NCI-H774 (cell line): ENCODE measurements at places on chromosomes 2 and 18.

GRCh38 chr2:3208591-3208990, 169.0 kb downstream of the EIPR1 start:
- DNase-seq: no peak

GRCh38 chr18:25819746-25820363, 270.6 kb downstream of the SS18 start:
- DNase-seq: no peak

DNA sequence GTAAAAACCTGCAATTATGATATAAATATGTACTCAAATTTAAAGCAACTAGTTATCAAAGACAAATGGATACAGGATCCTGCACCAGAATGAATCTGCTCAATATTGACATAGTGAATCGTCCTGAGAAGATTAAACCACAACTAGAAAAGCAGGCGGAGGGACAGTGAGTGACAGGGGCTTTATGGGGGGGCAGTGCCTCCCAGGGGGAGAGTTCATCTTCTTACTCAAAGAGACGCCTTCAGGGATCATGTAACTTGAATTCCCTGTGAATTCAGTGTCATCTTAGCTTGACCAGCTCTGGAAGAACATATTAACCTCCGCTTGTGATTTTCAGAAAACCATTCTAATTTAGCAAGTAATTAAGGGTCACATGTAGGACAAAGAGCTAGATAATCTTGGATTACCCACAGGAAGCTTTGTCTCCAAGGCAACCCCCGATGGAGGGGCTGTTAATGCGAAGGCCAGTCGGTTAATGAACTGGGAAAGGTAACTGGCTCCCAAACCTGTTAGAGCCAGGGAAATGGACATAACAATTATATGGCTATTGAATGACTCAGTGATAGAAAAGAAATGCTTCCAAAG, 17.4 kb upstream of the LMAN1 start:
- DNase-seq: no peak

GRCh38 chr2:215751200-215751910, 262.0 kb downstream of the MREG start:
- DNase-seq: no peak

DNA sequence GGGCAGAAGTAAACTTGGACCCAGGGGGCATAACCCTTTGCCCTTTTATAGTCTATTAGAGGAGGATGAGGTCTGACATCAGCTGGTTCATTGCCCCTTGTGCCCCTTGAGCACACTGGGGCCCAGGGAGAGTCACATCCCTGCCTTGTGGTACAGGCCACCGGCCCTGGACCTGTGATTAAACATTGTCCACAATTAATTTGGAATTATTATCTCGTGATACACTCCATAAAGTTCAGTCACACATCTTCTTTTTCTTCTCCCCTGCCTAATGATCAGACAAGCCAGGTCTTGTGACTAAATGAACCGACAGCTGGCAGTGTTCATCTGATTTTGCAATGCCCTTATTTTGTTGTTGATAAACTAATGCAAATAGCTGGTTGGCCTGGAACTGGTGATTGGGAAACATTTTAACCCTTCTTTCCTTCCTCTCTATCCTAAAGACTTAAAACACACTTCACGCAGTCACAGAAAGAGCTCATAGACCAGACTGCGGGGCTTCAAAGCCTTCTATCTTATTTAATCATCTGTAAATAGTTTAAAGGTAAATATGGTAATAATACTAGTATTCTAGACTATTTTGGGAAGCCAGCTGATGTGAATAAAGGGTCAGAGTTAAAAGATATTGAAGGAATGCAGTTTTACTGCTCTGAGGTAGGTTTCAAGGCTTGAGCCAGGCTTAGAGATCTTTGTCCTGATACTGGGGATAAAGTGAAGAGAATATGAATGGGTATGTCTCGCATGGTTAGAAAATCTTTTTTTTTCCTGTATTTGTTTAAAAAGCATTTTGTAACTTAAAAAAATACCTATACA, 13.4 kb downstream of the IL1R1 start:
- no peak for DNase-seq
